ENCODE measurements at places on chromosomes 13 and 19.

- no peak for DNase-seq
These were observed 2.0 kb downstream of the FGF22 start for GRCh38 chr19:641702-642101.

DNA sequence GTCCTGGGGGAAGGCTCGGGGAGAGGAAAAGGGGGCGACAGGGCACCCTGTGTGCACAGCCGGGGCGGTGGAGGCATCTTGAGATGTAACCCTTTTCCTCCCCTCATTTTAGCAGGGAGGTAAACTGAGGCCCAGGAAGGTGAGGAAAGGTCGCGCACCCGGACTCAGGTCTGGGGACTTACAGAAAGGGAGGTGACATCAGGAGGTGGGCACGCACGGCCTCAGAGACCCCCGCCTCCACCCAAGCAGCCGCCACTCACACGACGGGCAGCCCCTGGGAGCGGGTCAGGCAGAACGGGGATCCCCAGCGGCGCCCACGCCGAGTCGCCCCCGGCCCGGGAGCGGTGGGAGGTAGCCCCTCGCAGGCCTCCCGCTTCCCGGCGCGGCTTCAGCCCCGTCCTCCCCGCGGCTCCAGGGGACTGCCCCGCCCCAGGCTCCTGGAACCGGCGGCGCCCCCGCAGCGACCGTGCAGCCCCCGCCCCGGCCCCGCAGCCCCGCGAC, 477 bp downstream of the PIP5K1C start:
- DNase-seq, result no peak

GRCh38 chr19:18503337-18503970, 18.4 kb downstream of the ELL start:
- no peak for DNase-seq

DNA sequence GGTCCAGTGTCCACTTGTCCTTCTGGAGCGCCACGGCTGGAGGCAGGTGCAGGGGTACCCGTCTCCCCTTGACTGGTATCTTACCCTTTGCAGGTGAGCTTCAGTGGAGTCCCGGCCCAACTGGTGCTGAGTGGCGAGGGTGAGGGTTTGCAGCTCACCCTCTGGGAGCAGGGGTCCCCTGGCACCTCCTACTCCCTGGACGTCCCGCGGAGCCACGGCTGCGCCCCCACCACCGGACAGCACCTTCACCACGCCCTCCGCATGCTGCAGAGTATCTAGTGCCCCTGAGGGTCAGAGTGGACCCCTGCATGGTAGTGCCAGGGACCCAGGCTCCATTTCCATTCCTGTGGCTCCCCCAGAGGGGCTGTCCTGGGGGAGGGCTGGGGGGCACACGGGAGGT, 11.1 kb downstream of the PLK5 start:
- no peak for DNase-seq

DNA sequence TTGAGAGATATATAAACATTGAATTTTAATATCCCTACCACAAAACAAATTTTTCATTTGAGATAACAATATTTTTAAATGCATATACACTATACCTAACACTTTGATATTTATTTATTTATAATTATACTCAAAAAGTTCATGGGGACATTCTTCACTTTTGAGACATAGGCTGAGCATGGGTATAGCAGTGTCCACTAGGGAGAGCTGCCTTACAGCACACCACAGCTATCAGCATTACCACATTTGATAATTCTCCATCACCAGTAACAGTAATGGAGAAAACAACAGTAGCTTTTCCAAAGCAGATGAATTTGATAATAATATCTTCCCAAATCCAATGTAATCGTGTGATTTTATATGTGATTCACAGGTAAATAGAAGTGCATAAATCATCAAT, 626.1 kb downstream of the DACH1 start:
- no peak for DNase-seq

DNA sequence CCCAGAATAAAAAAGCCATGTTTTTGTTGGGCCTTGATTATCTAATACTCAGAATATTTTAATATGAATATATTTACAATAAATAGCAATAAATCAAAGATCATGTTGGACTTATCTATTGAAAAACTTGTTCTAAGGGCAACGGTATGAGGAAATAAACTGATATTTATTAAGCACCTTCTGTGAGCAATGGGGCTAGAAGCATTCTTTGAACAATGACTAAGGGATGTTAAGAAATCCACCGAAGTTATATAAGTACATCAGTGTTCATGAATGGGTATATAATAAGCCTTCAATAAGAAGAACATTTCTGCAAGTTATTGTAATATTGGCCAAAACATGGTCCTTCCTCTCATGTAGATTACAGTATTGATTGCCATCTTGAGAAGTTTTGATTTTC, 221.8 kb downstream of the OXGR1 start:
- DNase-seq, result no peak

- DNase-seq, result no peak
These were observed 20.3 kb downstream of the WDR88 start for GRCh38 chr19:33152176-33152575.

GRCh38 chr19:42662712-42663111, 68.0 kb upstream of the CEACAM8 start:
- no peak for DNase-seq

DNA sequence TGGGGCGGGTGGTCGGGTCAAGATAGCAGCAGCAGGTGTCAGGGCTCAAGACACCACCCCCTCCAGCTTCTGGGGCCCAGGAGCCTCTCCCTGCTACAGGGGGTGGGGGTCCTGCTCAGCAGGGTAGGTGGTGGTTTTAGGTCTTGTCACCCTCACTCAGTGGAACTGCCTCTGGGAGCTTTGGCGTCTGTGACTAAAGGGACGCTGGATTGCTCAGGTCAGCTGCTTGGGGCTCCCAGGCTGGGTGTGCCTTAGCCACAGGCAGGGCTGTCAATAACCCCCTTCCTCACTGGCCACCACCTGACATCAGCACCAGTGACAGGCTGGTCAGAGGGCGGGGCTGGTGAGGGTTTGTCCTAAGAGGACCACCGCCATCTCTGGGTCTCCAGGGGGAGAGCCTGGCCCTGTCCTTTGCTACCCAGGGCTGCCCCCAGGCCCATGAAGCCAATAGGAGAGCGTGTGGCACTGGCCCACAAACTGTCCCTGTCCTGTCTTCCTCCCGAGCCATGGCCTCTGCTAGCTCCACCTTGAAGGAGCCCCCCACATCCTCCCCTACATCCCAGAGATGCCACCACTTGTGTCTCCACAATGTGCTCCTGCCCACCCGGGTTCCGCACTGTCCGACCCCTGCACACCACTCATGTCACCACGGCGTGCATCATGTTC, 36.4 kb downstream of the MAU2 start:
- no peak for DNase-seq

GRCh38 chr19:45324349-45324907, 1.8 kb upstream of the CKM start:
- no peak for DNase-seq

DNA sequence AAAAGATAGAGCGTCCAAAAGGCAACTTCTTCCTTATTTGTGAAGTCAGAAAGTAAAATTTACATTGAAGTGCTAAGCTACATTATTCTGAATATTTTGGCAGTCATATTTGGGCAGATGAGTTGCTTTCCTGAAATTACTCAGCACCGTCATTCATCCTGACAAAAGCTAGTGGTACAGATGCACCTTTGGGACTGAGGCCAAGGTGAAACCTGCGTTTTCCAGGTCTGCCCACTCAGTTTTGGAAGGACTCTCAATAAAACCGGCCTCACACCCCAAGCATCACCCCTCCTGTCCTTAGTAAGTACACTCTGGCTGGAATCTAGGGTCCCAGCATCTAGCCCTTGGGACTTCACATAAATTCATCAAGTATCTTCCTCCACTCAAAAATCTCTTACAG, 187.5 kb downstream of the TM9SF2 start:
- DNase-seq, result no peak

DNA sequence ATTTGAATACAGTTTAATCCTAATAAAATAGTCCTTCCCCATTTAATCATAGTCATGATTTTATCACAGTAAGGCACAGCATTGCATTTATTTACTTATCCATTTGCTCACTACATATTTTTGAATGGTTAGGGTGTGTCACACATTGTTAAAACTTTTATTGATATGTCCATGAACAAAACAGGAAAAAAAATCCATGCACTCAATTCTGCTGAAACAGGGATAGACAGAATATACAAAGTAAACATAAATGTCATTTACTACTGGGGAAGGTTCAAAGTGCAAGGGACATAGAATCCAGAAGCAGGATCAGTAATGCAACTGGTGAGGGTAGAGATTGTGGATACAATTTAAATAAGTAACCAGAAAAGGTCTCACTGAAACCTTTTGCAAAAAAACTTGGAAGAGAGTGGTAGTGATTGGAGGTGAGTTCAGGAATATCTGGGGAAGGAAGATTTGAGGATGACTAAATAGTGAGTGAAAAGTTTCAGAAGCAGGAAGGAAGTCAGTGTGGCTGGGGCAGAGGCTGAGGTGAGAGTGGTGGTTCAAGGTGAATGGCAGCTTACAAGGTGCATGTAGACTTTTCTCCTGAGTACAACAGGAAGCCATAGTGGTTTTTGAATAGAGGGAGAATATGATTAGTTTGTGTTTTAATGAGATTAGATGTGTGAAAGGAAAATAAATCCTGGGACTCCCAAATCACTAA, 387.2 kb upstream of the ATXN8OS start:
- DNase-seq, result no peak

- DNase-seq, result no peak
These were observed 316.9 kb upstream of the TSHZ3 start for GRCh38 chr19:31666126-31666525.

DNA sequence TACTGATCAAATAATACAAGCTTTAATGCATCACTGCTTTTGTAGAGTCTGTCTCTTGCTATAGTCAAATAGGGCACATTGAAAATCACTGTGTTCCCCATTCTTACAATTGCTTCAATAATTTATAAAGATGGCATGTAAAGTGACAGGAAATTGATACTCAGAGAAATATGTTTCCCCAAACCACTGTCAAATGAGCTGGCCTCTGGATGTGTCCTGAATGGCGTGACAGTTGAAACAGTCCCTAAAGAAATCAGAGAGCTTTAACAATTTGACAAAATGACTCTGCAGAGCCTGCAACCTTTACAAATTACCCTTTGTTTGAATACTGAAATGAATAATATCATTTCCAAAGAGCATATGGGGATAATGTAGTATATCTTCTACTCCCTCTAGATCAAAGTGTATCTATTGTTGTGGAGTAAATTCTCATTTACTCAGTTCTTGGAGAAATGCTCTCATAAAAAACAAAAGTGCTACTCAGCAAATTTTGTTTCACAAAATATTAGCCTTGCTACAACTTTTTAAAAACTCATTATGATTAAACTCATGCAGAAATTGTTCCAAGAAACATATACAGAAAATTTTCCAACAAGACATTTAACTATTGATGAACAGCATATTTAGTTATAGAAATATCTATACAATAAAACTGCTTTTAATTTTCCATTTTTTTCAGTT, 763.2 kb upstream of the SPRY2 start:
- no peak for DNase-seq

DNA sequence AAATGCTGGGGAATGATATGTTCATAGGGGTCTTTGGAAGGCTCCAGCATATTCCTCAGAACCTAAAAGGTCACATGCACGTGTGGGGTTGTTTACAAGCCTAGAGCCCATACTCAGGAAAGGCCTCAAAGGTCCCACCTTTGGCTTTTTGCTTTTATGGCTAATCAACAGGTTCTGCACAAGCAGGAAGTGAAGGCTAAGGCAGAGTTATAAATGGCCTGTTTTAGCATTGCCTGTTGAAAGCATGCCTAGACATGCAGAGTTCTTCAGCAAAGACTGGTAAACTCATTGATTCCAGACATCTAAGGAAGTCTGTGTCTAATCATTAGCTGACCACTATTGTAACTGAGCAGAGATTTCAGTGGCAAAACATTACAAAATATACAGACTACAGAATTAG, 198.3 kb downstream of the KCNRG start:
- DNase-seq, result no peak

DNA sequence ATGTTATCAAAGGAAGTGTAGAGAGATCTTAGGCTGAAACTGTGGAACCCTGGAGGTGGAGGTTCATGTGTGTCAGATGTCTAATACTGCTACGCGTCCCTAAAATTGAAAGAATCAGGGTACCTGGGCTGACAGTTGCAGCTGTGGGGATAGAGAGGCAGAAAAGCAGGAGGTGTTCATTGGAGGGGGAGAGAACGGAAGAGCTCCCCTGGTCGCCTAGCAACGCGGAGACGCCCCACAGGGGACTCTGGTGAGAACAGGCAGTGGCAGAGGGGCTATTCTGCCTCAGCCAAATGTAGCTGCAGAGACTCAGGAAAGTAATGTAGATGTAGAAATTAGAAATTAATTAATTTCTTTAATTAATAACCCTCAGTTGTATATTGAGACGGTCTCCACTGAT, 10.1 kb upstream of the ZNF835 start:
- DNase-seq, result no peak

DNA sequence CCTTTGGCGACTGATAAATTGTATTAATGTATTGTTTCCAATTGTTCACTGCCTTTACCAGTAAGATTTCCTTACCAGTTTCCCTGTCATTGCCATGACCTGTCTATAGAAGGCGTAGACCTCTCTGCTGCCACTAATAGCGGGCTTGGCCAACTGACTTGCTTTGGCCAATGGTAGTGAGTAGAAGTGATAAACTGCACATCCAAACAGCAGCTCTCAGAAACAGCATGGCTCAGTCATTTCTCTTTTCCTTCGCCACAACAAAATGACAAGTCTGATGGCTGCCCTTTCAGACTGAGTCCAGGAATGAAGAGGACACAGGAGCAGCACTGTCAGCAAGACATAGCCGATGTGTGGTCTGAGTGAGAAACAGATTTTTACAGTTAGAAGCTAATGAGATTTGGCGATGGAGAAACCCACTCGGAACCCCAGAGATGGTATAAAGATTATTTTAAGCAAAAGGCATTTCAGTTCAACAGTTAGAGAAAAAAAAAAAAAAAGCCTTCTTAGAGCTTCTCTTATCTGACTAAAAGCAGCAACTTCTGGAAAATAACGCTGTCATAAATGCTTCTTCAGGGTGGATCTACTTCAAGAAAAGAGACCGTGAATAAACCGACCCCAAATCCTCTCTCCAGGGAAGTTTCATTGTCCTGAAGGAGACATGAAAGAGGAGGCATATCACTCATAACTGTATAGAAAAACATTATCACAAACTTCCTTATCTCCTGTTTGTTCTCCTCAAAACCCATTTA, 42.0 kb upstream of the TM9SF2 start:
- no peak for DNase-seq
